ENCODE measurements at places on chromosomes 16 and 17.

GRCh38 chr16:30005341-30006094, 5.3 kb downstream of the DOC2A start:
- DNase-seq, result no peak

GRCh38 chr17:81871387-81872230, 472 bp upstream of the ARHGDIA start:
- no peak for DNase-seq

GRCh38 chr16:68235108-68235886, 630 bp downstream of the ESRP2 start:
- no peak for DNase-seq

DNA sequence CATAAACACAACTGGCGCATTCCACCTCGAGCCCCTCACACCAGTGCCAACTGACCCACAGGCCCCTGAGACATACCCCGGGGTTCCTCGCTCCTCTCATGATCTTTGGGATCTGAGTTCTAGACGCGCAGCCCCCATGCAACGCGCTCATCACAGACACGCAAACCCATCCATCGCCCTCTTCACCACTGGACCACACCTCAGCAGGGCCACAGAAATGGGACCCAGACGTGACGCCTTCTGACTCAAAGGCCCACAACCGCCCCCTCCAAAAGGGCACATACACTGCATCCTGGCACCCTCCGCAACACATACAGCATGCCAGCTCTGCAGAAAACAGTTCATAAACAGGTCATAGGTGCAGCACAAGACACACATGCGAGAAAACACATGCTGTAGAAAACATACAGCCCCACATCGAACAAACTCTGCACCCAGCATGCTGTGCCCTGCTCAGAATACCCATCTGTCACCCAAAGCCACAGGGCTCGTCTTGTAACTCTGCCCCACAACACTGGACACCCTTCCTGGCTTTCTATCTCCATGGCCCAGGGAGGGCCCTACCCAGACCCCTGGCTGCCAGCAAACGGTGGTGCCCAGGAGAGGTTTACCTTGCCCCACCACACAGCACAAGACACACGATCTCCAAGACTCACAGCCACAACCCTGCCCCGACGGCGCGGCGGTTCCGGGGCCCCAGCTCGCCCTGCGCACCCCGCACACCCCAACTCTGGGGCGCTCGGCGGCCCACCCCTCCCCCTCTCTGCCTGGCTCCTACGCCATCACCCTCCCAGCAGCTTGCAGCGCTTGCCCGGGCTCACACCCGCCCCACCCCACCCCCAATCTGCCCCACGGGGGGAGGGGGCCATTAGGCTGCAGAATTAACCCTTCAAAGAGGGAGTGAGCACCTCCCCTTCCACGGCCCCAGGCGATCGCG, 887 bp downstream of the ZBTB4 start:
- no peak for DNase-seq

- no peak for DNase-seq
Measured at GRCh38 chr17:41785091-41785858, 1.2 kb downstream of the JUP start.

DNA sequence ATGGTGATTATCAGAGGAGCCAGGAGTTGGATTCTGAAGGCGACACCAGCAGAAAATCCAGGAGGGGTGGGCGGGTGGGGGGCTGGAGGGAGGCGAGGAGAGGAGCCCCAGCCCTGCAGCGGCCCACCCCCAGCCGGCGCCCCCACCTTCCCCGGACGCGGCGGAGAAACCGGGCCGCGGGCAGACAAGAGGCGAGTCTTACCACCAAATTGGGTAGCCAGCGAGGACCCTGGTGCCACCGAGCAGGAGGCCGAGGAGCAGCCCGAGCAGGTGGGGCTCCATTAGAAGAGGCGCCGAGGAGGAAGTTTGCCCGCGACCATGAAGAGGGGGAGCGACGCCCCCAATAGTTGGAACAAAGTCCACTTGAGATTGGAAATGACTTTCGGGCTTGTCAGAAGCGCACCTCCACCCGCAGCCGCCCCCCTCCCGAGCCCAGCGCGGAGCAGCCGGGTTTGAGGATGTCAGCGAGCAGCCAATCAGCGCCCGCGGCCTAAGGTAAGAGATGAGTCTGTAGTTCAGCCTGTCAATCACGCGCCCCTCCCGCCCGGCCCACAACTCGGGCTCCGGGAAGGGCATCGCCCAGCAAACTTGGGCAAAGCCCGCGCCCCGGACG, at the start of gene WNT3:
Gene WNT3 (minus strand): TSS at position 377 of the 613 bp plus-strand sequence. CDS start 95 bp downstream, at position 282.
- no peak for DNase-seq

DNA sequence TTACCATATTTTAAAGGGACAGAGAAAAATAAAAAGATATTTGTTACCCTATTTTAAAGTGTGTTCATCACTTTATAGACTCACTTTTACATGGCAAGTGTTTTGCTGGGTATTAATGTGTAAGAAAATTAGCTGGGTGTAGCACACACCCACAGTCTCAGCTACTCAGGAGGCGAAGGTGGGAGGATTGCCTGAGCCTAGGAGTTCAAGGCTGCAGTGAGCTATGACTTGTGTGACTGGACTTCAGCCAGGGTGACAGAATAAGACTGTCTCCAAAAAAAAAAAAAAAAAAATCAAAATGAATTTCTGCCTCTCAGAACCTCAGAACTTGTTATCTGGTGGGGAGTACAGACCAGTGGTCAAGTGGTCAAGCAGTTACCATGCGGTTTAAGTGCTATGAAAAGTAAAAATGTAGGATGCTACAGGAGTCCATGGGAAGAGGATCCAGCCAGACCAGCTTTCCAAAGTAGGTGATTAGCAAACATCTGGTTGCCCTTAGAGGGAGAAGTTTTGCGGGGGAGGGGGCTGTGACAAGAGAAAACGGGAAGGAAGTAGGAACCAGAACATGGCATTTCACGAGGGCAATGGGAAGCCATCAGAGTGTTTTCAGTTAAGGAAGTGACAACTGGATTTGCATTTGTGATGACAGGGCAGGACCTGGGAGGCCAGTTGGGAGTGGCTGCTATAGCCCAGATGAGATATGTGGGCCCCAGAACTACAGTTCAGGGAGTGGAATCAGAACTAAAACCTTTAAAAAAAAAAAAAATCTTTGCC, 13.9 kb downstream of the CNEP1R1 start:
- no peak for DNase-seq

DNA sequence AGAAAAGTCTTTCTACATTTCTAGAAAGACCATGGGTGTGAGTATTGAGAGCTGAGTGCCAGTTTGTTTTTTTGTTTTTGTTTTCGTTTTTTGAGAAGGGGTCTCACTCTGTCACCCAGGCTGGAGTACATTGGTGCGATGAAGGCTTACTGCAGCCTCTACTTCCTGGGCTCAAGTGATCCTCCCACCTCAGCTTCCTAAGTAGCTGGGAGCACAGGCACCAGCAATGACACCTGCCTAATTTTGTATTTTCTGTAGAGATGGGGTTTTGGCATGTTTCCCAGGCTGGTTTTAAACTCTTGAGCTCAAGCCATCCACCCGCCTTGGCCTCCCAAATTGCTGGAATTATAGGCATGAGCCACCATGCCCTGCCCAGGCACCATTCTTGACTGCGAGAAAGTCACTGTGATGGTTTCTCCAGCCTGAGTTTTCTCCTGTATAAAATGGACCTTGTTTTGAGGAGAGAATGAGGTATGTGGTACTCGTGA, 673.8 kb downstream of the MAF start:
- DNase-seq, result no peak

- DNase-seq, result no peak
Measured at GRCh38 chr16:17351441-17352035, 119.2 kb downstream of the XYLT1 start.

DNA sequence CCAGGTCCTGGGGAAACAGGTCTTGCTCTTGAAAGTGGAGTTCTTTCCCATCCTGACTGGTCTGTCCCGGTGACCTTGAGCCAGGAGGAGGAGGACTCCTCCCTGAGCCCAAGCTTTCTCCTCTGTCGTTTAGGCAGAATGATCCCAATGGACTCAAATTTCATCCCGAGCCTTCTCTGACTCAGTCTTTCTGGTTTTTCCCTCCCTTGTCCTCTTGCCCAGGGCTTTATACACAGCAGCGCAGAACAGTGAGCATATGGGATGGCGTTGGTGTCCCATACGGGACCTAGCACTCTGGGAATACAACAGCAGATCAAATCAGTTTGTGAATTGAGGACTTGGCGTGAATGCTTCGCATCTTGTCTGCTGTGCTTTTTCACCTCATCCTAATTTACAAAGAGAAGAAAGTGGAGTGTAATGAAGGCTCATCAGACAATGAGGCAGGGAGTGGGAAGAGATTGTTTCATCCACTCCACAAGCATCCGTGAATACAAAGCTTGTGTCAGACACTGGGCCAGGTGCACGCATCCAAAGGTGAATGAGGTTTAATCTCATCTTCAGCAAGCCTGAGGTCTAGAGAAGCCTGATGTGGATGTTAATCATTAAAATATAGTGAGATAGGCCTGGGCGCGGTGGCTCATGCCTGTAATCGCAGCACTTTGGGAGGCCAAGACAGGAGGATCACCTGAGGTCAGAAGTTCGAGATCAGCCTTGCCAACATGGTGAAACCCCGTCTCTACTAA, 1.1 kb upstream of the XYLT1 start:
- DNase-seq, result peak; percentile 19

DNA sequence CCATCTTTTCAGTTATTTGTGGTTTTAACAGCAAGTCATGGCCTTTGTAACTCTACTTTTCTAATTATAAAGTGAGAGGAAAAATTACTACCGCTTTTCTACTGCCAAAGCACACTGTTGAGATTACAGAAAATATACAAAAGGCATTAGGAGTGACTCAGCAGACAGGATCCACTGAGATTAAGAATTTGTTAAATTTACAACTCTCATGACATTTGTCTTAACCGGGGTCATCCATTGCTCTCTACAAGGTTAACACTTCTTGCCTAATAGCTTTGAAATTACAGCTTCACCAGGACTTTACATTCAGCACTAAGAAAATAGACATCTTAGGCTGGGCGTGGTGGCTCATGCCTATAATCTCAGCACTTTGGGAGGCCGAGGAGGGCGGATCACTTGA, 93.4 kb downstream of the SSH2 start:
- DNase-seq, result no peak

DNA sequence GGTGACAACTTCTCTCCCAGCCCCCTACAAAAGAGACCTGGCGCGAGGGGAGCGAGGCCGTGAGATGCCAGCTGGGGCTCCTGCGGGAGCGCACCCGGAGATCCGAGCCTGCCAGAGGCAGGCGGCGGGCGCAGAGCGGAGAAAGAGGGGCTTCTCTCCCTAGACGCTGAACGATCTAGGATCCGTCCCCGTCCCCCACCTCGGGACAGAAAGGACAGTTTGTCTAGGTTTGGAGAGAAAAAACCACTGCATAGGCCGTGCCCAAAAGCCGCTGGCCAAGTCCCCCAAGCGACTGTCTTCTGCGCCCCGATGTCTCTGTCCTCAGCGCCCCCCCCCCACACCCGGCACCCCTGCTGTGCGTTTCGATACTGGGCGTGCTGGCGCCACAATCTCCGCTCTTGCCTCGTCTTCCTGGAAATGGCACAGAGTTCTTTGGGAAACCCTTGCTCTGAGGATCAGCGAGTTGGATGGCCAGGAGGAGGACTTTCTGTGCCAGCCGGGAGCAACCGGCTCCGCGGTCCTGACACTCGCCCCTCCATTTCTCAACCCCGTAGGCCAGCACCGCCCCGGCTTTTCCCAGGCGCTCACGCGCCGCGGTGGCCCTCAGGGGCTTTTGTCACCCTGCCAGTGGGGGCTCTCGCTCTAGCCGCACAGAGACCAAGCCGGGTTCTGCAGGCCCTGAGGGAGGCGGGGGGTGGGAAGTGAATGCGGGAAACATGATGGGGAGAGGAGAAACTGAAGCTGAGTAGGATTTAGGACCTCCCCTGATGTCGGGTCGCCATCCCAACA, 1.0 kb downstream of the SSTR2 start:
- DNase-seq, result no peak

GRCh38 chr16:72129976-72130656, 36.5 kb downstream of the DHX38 start:
- no peak for DNase-seq

GRCh38 chr17:30124273-30124796, 7.7 kb downstream of the NSRP1 start:
- DNase-seq, result no peak

GRCh38 chr16:79318143-79318899, 282.2 kb downstream of the MAF start:
- no peak for DNase-seq

DNA sequence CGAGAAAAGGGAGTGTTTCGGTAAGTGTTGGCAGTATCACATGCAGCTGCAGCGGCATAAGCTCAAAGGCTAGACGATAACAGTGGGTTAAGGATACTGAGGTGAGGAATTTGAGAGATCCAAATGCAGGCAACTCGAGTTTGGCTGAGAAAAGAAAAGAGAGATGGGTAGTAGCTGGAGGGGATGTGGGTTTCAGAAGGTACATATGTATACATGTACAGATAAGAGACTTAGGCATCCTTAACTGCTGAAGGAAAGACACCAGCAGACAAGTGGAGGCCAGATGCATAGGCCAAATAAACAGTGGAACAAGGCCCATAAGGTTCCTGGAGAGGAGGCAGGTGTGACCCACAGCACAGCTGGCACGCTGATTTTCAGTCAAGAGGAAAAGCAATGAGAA, 86.6 kb upstream of the NETO2 start:
- no peak for DNase-seq

DNA sequence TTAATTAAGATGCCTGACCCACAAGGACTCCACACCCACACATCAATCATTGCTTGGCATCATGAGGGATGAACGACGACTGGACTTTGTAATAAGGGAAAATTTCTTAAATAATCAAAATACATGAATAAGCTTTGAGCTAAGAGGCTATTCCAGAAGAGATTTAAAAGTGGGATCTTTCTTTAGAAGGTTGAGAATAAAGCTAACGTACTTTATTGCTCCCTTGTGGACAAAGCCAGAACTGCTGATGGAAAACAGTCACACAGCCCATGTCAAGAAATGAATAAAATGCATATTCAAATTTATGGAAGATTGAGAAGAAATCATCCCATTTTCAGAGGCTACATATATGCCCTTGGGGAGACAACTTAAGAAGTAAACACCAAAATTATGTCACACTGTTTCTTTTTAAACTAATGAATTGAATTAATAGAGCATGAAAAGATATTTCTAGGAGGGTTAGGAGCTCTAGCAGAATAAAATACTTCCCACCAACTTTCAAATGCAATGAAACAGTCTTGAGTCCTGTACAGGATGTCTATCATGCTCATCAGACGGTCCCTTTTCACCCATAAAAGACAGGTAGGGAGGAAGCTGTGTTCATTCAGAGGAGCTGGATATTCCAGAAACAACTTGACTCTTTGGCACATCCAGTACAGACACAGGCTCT, 60.2 kb upstream of the PHOSPHO1 start:
- DNase-seq, result no peak
